ENCODE measurements at places on chromosomes 3 and 15.

- no peak for DNase-seq
Measured at GRCh38 chr3:21754839-21755238, 3.8 kb upstream of the ZNF385D start.

GRCh38 chr3:52831500-52832301 is 1.2 kb upstream of the ITIH4 start:
- DNase-seq, result peak; percentile 54

- no peak for DNase-seq
Measured at GRCh38 chr3:70857916-70858315, 545.5 kb upstream of the MDFIC2 start.

GRCh38 chr3:58242340-58242739 is 4.7 kb downstream of the ABHD6 start:
- DNase-seq, result no peak

GRCh38 chr3:189683546-189684255 is 52.5 kb downstream of the TP63 start:
- DNase-seq, result no peak

DNA sequence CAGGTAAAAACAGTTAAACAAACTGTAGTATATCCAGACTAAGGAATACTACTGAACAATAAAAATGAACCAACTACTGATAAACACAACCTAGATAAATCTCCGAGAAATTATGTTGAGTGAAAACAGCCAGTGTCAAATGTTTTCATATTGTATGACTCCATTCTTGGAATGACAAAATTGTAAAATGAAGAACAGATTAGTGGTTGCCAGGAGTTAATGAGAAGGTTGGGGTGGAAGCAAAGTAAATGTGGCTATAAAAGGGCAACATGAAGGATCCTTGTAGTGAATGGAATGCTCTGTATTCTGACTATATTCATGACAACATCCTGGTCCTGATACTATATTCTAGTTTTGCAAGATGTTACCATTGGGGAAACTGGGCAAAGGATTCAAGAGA is 27.5 kb upstream of the ACKR4 start:
- no peak for DNase-seq

DNA sequence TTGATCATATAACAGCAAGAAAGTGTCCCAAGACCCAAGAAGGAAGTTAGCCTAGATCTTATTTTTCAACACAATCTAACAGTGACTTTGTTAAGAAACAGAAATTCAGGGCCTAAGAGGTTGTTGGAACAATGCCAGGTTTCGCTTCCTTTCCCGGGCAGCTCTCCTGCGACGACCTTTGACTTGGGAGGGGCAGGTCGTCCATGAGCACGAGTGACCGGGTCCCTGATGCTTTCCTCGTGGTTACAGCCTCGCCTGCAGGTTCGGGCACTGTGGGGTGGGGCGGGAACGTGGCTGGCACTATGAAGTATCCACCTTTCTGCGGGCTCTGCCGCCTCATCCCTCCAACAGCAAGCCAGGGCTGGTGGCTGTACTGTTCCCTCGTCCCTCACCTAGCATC is 90.1 kb upstream of the RGMA start:
- no peak for DNase-seq

DNA sequence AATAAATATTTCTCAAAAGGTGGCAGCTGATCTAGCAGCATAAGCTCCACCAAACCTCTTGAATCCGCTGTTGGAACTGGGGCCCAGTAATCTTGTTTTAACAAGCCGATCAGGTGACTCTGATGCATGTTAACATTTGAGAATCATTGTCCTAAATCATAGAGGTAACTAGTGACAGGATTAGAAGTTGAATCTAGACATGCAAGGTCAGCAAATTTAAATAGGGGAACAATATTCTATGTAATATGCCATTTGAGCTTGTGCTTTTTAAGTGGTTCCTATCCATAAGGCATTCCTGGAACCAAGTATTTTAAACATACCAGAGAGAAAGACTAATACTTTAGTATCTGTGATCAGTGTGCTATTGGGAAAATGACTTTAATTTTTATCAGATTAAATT is 412.8 kb downstream of the PYDC2 start:
- no peak for DNase-seq

- no peak for DNase-seq
Measured at GRCh38 chr3:138947495-138948121, 591 bp downstream of the FOXL2NB start.

GRCh38 chr3:4228295-4228694 is 74.9 kb upstream of the SETMAR start:
- DNase-seq, result peak; percentile 51
